ENCODE measurements at places on chromosomes 5 and 9.

DNA sequence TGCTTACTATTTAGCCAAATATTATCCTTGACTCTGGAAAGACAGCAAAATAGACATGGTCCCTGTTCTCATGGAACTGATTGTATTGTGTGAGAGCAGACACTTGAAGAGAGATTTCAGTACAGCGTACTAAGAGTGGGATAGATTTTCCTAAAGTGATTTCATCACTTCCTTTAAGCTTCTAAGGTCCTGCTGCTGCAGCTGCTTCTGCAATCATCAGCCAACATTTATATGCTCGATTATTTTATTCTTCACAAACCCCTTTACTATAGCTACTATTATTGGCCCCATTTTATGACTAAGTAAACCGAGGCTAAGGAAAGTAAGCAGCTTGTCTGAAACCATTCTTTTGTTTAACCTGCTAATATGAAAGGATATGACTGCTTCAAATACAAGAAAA, 137.7 kb downstream of the SPATA31D1 start:
- no peak for DNase-seq

- no peak for DNase-seq
Observed at GRCh38 chr9:72467766-72468738, 53.4 kb upstream of the TMC1 start.

DNA sequence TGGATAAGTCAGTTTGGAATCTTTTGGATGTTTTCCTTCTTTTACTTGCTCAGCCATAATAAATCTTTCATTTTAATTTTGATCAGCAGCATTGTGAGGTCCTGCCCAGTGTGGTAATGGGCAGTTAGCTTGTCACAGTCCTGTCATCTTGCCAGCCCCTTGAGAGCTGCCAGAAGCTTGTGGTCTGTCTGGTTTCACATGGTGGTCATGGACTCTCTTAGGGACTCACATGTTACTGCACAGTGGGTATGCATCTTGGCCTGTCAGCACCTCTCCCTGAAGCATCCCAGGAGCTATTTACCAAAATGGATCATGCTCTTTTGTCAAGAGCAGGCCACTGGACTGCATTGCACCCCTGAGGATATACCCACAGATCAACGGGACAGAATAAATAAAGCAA, 60.3 kb downstream of the DAPK1 start:
- DNase-seq, result no peak

DNA sequence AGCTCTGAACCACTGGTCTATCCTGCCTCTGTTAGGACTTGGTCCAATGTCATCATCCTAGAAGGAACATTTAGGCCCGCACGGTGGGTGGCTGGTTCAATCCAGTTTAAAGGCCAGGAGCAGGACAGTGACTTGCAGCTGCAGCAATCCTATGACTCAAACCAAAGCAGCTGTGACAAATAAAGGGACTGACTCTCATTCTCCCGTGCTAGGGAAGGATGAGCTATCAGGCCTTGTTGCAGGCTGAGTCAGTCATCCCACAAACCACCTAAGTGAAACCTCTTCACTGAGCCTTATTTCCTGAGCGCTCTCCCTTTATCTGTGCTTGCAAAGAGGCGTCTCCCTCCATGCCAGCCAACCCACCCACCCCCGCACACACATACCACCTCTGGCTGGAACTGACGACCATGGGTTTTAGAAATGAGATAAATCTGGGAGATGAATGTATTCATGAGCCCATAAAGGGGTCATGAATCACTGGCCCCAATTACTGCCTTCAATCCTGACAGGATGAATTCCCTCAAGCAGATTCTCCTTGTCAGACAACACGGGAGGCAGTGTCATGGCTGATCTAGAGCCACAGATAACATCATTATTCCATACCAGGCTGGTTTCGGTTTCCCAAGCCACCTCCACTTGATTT, 93.4 kb downstream of the KCNIP1 start:
- peak; percentile 33 for DNase-seq

All from activated CD8-positive, alpha-beta memory T cell treated with anti-CD3 and anti-CD28 coated beads for 48 hours (primary cell).